ENCODE measurements at places on chromosomes 3 and 15. TPM values are rescaled to one million over a fixed set of nuclear protein-coding genes. Genes with fewer than 3 reads are reported as not detected.
A peak's percentile ranks its signal among the peaks of the same experiment; 100 is the strongest.

Gene TIMP4
- total RNA-seq, result 1.5 TPM

Gene EPHB3
- 17.3 TPM for total RNA-seq

GRCh38 chr3:55163421-55163820, 235.6 kb upstream of the LRTM1 start:
- no peak for DNase-seq

Gene SYNPR
- total RNA-seq, result not detected

DNA sequence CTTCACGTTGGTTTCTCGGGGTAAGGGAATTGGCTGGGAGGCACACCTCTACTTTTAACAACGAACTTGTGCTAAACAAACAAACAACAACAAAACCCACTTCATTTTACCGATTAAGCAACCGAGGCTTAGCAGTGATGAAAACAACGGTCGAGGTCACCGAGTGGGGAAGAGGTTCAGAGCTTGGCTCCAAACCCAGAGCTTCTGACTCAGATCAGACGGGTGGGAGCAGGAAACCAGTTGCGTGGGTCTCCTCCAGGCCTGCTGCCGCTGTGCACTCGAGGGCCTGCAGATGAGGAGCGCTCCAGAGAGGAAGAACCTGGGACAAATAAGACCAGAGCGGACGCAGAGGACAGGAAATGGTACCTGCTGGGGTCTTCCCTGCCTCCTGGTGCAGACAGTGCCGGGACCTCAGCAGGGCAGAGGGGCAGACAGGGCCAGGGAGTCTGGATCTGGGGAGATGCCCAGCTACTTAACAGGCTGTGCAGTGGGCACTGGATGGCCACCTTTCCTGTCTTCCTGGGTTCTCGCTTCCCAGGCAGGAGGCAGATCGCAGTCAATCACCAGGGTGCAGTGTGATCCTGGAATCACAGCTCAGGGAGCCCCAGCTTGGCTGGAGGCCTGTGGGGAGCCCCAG, 99.0 kb upstream of the MEF2A start:
- no peak for DNase-seq

Gene GRAMD2A
- total RNA-seq, result not detected

DNA sequence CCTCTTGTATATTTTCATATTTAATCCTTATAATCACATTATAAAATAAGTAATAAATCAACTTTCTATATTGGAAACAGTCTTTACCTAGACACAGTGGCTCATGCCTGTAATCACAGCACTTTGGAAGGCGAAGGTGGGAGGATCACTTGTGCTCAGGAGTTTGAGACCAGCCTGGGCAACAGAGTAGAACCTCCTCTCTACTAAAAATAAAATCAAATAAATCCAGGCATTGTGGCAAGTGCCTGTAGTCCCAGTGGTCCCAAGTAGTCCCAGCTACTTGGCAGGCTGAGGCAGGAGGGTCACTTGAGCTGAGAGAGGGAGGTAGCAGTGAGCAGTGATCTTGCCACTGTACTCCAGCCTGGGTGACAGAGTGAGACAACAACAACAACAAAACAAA, 975.1 kb downstream of the ROBO1 start:
- DNase-seq, result no peak

- no peak for DNase-seq
Observed at GRCh38 chr3:119468041-119468440, 722 bp upstream of the POGLUT1 start.

GRCh38 chr15:29115093-29115991, 154.3 kb downstream of the NSMCE3 start:
- peak; percentile 54 for DNase-seq

Gene GPR149
- not detected for total RNA-seq

Gene KNG1
- not detected for total RNA-seq

- no peak for DNase-seq
Observed at GRCh38 chr15:74226761-74227540, 9.2 kb upstream of the CCDC33 start.
